ENCODE measurements at places on chromosomes 3 and 15.

- no peak for DNase-seq
Measured at GRCh38 chr15:58830556-58830955, 59.5 kb downstream of the MINDY2 start.

DNA sequence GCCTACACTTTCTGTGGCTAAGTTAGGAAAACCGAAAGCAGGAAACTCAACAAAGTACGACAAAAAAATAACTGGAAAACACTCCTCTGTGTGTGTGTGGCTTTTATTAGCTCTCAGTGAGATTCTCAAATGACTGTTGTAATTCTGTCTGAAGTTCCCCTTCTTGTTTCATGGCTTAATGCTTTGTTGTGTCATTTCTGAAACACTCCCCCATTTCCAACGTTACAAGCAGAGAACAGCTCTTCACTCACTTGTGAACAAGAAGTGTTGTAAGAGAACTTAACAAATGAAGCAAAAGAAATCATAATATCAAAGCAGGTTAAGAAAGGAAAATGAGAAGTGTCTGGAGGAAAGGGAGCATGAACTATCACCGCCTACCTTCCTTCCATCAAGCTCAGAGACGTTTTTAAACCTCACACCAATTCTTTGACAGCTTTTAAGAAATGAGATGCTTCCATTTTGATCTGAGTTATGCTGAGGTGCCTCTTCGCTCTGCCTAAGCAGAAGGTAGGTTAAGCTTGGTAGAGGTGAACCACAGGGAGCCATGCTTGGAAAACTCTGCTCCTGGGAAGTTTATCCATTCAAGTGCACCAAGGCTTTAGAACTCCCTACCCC, 12.4 kb upstream of the SEC62 start:
- DNase-seq: no peak

GRCh38 chr3:72756900-72757299, 91.3 kb downstream of the SHQ1 start:
- no peak for DNase-seq

- DNase-seq: no peak
Measured at GRCh38 chr3:10011631-10012030, 14.6 kb upstream of the FANCD2 start.

DNA sequence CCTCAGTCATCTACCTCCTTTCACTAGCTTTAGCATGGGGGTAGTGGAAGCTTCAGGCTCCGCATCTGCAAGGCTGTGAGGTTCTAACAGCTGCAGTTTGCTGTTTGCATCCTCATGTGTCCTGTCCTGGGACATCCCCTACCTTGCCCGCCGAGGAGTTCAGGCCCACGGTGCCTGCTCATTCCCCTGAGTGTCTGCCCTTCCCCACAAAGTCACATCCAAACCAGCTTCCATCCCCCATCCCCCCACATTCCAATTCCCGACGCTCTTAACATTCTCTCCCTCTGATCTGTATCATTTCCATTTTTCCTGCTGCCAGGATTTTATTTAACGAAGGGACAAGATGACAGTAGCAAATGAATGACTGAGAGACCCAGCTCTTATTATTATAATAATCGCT, 43.8 kb downstream of the HRH1 start:
- DNase-seq: no peak
